ENCODE measurements at places on chromosomes 16 and 17.

GRCh38 chr16:58013201-58013956 lies 12.2 kb downstream of the USB1 start:
- no peak for DNase-seq

- DNase-seq, result peak; percentile 35
Measured at GRCh38 chr17:30244853-30245385, 9.4 kb upstream of the SLC6A4 start.

GRCh38 chr17:79845601-79845949 lies 6.3 kb upstream of the CBX4 start:
- DNase-seq, result peak; percentile 88

GRCh38 chr16:11507991-11508390 lies 78.7 kb downstream of the LITAF start:
- DNase-seq, result no peak

DNA sequence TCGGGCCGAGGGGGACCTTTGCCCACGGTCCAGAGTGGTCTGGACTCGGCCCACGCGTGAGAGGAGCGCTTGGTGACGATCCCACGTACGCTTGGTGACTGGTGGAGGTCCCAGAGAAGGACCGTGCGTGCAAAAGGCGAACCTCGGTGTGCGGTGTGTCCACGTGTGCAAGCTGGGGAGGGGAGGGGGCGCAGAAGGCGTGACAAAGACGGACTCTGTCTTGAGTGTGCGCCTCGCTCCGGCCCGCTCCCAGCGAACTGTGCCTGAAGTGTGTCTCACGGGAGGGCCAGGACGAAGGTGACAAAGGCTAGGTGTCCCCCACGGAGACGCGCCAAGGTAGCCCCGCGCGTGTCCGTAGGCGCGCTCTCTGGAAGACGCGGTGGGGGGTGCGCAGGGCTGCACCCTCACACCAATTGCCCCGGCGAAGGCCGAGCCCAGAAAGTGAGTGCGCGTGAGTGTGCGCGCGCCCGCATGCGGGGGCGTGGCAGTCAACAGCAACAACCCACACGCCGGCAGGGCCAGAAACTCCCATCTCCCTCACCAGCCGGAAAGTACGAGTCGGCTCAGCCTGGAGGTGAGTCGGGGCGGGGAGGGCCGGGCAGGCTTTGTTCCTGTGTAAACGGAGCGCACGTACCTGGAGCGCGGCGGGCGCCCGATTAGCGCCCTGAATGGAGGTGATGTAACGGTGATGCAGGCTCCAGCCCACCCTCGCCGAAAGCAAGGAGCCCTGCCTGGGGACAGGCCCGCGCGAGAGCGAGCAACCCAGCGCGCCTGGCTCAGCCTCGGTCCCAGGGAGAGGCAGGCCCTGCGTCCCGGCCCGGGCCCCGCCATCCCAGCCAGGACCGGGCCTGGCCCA lies at the start of gene GPRC5C:
TSS of gene GPRC5C (plus strand) at position 521 of the 856 bp plus-strand sequence. CDS start 7,689 bp downstream, outside the sequence.
- peak; percentile 23 for DNase-seq

DNA sequence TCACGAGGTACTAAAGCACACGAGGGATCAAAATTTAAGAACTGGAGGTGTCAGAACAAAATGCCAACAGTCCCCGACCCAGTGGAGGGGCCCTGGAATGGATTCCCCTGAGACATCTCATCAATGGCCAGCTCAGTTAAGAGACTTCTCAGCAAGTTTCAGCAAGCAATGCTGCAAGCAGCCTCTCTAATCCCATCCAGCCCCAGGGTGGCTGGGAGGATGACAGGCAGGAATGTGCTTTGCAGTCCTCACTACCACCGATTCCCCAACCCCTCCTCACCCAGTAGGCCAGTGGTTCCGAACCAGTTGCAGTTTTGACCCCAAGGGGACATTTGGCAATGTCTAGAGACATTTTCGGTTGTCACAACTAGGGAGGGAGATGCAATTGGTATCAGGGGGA lies 8.7 kb downstream of the GPRC5B start:
- no peak for DNase-seq

DNA sequence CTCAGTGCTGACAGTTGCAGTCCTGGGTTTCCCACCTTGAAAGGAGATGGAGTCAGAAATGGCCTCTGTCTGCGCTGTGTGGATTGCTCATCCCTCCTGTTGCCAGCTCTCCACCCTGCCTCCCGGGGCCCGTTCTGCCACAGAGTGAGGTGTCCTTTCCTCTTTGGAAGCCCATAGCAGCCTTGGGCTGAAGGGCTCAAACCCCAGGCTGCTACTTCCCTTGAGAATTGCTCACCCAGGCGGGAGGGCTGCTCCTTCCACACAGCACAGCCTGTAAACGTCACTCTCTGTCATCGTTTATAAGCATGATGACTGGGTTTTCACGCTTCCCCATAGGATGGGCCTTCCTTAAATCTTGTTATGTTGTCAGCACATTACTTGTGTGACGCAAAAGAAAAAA lies 62.7 kb downstream of the FOXK2 start:
- peak; percentile 39 for DNase-seq

DNA sequence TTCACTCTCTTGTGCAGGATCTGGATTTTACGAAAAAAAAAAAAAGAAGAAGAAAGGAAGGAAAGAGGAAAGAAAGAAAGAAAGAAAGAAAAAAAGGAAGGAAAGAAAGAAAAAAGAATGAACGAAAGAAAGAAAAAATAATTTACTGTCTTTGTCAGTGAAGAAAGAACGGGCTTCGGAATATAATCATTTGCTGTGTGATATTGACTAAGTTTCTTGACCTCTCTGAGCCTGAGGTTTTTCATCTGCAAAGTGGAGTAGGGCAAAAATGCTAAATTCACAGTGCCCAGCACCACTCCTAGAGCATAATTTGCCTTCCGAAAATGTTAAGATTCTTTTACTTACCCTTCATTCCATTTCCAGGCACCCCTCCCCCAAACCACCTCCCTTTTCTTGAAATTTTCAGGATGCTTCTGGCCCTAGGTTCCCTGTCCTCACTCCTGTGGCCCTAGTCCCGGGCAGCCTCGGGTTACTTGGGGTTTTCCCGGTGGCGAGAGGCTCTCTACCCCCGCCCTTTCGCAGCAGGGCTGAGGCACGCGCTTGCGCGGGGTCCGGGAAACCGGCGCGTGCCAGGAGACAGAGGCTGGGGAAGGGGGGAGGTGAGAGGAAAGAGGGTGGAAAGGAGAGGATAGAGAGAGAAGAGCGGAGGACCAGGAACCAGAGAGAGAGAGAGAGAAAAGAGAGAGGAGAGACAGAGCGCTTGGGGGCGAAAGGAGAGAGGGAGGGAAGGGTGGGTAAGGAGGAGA lies at the start of gene CNTNAP1:
TSS of gene CNTNAP1 (plus strand) at position 556 of the 746 bp plus-strand sequence. CDS start 299 bp downstream, outside the sequence.
- DNase-seq, result peak; percentile 76

- no peak for DNase-seq
Measured at GRCh38 chr17:1034652-1035210, 37.8 kb downstream of the TIMM22 start.

- peak; percentile 59 for DNase-seq
Measured at GRCh38 chr16:12546918-12547607, 256.6 kb downstream of the CPPED1 start.

GRCh38 chr16:49092704-49093103 lies 188.9 kb downstream of the CBLN1 start:
- no peak for DNase-seq

GRCh38 chr17:7207120-7208001 lies 12.3 kb downstream of the DLG4 start:
- no peak for DNase-seq

GRCh38 chr16:51591480-51591879 lies 440.4 kb upstream of the SALL1 start:
- no peak for DNase-seq

DNA sequence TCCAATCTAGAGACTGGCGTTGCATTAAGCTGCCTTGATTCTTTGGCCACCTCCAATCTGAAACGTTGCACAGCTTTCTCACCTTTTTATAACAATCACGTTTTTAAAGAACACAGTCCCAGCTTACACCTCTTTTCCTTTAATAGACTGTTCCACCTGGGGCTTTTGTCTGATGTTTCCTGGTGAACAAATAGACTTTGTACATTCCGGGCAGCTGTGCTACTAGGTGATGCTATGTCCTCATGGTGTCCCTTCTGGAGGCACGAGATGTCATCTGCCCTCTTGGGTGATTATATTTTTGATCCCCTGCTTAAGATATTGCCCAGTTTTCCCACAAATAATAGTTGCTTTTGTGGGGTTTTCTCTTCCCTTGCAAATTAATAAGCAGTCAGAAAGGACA lies 225.5 kb downstream of the SOX9 start:
- no peak for DNase-seq

DNA sequence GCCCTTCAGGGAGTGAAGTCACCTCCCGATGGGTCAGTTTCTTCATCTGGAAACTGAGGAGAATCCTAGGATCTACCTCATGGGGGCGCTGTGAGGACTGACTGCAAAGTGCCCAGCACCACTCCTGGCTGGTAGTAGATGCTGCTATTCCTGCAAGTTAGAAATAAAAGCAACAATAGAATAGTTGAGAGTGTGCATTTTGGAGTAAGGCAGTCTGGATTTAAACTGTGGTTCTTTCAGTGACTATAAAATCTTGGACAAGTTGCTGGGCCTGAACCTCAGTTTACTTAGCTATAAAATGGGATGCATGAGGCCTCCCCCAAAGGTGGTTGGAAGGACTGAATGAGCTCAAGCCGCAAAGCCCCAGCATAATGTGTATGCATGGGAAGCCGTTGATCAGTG lies 70.6 kb downstream of the CYB5B start:
- peak; percentile 71 for DNase-seq

DNA sequence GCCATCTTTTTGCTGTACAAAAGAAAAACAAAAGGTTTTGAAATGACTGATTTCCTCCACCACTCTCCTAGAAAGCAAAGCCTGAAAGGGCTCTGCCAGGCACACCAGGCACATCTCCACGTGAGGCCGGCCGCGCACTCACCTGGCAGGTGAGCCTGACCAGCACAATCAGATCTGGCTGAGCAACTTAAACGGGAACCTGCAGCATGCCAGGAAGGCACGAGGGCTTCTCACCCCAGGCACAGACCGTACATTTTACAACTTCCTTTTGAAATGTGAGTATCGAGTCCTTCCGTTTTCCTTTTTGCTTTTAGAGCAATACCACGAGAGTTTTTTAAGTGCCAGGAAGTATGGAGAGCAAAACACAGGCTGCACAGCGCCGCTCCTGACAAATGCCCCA lies 22.5 kb downstream of the SLC38A10 start:
- no peak for DNase-seq

DNA sequence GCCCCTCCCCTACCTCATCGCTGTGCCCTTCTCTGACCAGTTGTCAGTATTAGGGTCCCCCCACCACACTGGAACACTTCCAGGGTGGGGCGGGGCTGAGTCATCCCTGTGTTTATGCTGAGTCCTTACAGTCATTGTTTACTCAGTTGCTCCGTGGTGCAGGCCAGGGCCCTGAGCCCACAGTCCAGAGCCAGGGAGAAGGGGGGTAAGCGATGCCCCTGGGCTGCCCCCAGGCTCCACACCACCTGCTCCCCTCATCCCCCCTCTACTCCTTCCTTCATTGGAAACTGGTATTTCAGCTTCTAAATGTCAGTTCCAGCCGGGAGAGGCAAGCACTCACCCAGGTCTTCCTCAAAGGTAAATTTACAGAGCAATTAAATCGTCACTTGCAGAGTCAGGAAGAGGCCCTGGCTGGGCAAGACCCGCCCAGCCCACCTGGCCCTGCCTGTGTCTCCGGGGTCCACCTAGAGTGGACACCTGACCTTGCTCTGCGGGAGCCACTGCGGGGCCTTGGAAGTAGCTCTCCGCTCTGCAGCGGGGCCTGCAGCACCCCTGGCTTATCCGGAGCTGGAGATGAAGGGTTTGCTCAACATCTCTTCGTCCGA lies 4.8 kb downstream of the ATP2A3 start:
- DNase-seq, result no peak

GRCh38 chr17:45155029-45155428 lies 6.6 kb upstream of the HEXIM2 start:
- no peak for DNase-seq

DNA sequence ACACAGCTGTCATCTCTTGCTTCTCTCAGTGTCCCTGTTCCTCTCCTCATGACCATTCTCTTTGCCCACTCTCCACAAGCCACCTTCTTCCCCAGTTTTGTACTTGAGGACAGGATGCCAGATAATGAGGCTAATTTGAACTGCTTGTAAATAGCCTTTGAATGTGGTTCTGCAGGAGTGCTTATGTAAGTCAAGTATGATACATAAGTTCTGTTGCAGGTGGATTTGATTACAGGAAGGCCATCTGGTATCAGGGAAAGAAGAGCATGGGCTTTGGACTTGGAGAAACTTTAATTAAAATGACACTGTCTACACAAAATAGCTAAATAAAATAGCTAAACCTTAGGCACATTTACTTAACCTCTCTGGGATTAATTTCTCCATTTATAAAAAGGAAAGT lies 120.2 kb upstream of the HLF start:
- no peak for DNase-seq

DNA sequence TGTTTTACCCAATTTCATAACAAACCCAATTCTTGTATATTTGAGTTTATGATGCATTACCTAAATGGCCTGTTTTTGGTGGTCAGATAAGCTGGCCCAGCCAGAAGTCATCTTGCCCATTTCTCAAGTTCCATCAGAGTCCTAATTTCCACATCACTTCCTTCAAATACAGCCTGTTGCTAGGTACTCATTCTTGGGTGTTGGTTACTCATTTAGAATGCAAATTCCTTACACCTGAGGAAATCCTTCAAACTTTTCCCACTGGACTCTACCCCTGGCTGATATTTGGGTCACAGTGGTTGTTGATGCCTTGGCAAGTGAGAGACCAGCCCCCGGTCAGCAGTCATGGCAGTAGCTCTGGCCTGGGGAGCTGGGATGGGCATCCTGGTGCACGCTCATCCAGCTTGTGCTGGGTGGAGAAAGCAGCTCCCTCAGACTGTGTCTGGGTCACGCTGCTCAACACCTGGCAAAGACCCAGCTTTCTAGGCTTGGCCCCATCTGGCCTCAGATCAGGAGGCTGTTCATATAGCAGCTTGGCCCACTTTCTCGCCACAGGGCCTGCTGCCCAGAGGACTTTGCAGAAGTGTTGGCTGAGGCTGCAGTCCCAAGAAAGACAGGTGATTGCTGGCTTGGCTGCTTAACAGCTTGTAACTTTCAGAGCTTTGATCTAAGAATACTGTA lies 25.8 kb downstream of the WSB1 start:
- no peak for DNase-seq

DNA sequence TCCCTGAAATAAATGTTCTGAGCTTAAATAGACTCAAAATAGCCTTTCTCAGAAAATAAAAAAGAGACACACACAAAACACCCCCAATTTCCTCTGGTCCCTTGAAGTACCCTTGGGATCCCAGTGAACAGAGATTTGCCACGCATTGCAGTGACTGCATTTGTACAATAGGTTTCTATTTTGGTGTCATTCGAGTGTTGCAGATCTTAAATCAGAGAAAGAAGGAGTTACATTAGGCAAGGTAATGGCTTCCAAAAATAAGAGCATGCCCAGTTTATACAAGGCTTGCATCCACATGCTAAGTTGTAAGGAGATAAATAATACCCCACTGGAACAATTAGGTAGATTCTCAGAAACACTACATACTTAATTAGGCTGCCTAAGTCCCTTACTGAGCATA lies 2.2 kb downstream of the TOX3 start:
- no peak for DNase-seq

GRCh38 chr16:9258423-9259051 lies 167.1 kb downstream of the HAPSTR1 start:
- DNase-seq, result no peak
